RPMI7951 (cell line): ENCODE measurements at places on chromosomes 5 and 9.

DNA sequence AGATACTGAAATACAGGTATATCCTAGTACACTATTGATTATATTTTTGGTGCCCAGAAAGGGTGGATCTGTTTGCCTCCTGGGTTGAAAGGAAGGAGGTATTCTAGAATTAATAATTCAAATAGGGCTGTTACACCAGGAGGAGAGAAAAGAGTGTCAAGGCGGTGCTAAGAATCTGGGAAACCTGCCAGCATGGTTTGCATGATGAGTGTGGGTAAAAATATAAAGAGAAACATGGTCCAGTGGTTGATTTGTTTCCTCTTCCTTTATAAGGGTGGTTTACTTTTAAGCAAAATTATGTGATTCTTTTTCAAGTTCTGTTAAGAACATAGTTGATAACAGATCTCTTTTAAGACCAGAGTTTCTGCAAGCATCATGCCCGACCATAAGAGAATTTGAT lies 69.4 kb upstream of the NFIB start:
- DNase-seq = peak; percentile 34

GRCh38 chr5:111635151-111635902 lies 121.7 kb downstream of the NREP start:
- DNase-seq = no peak

GRCh38 chr5:150131978-150132694 lies 23.5 kb downstream of the PDGFRB start:
- no peak for DNase-seq

DNA sequence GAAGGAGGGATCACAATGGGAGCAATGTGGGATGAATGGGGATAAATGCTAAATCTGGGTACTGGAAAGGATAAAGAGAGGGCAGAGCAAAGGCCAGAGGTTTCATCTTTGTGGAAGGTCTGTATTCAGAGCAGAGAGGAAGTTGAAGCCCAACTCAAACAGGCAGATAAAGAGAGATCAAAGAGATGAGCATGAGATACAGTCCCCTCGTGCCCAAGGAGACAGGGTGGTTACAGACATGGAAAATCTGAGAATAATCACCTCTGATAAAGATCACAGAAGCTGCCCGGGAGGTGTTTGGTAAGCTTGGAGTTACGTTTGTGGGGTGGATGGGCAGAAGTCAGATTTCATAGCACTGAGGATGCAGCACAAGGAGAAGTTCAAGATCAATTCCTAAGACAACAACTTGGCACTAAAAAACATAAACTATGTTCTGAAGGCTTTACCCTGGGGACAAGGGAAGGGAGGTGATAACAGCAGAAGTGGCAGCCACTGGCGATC lies 459 bp upstream of the ERAP2 start:
- peak; percentile 62 for DNase-seq

DNA sequence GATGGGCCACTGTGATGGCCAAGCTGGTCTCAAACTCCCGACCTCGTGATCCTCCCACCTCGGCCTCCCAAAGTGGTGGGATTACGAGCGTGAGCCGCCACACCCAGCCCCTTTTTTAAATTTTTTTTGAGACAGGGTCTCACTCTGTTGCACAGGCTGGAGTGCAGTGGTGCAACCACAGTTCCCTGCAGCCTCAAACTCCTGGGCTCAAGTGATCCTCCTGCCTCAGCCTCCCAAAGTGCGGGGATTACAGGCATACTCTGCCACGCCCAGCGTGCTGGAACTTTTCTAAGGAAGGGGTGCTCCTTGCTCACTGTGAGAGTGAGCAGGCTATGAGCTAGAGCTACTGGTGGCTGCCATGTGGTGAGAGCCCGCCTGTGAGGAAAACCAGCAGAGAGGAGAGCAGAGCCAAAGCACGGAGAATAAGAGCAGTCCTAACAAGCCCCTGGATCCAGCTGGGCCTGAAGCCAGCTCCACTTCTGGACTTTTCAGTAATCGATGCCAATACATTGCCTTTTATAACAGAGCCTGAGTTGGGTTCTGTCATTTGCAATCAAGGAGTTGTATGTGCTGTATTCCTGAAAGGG lies 75.5 kb upstream of the UNC5A start:
- DNase-seq = no peak
